ENCODE measurements at places on chromosomes 4 and X.

DNA sequence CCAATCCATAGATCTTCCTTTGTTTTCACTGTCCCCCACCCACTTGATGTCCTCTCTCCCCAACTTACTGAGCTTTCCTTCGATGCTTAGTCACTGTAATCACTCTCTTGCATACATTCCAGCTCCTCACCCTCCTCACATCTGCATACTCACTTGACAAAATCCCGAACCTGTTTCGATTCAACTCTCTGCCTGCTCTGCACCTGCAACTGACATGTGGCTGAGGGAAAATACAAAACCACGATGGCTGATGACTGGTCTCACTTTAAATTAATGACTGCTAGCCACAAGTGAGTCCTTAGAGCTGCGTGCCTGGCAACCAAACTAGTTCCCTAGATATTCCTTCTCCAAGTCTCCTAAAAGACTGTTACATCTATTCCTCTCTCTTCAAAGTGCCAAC is 70.4 kb upstream of the FHL1 start:
- no peaks in the 10 kb centered on the region for H3K36me3 ChIP-seq
- no peak overlapping the region for H3K4me3 ChIP-seq

DNA sequence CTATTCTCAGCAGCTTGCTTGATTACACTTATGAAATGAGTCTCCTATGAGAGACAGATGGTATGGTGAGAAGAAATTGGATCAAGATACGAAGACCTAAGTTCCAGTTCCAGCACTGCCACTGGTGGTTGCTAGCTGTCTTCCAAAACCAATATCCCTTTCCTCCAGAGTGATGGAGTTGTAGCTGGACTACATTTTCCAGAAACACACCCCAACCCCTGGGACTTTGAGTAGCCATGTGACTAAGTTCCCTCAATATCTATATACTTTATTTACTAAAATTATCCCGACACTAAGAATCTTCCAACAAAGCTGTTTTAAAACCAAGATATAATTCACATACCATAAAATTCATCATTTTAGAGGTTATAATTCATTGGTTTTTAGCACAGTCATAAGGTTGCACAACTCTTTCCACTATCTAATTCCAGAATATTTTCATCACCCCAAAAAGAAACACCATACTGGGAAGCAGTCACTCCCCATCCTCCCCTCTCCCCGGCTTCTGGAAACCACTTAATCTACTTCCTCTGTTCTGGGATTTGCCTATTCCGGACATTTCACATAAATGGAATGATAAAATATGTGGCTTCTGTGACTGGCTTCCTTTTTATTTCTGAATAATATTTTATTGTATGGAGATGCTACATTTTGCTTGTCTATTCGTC is 118.0 kb downstream of the MANBA start:
- H3K27ac ChIP-seq: no peak overlapping the region
- peak; percentile 63 for DNase-seq
- H3K27me3 ChIP-seq: no peaks in the 10 kb centered on the region
- no peak overlapping the region for H3K4me3 ChIP-seq
- peaks cover 18% of the 10 kb centered on the region for H3K4me1 ChIP-seq

DNA sequence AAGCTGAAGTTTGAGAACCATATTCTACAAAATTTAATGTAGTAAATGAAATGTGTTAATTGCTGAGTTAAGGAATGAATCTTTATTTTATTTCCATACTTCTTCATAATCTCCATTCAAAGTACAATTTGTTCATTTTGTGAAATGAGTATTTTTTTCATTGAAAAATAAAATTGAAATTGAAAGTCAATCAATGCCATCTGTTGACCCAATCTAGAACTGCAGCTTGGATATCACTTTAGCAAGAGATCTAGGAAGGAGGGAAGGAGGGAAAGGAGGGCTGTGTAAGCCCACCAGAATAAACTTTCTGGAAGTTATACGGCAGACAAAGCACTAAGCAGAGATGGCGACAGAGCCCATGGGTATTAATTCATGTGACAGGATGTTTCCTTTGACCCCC is 128.4 kb downstream of the ZMAT1 start:
- H3K36me3 ChIP-seq: no peaks in the 10 kb centered on the region
- no peaks in the 10 kb centered on the region for H3K4me1 ChIP-seq
- no peak overlapping the region for H3K4me3 ChIP-seq
- DNase-seq: peak; percentile 1
- no peaks in the 10 kb centered on the region for H3K27me3 ChIP-seq

- no peak overlapping the region for H3K4me3 ChIP-seq
- no peak for DNase-seq
- no peaks in the 10 kb centered on the region for H3K27me3 ChIP-seq
- H3K4me1 ChIP-seq: no peaks in the 10 kb centered on the region
- H3K27ac ChIP-seq: no peak overlapping the region
These were observed 1.3 kb downstream of the SYP start for GRCh38 chrX:49198540-49199314.

- DNase-seq: no peak
- H3K4me3 ChIP-seq: peak within 1 kb of the TSS; percentile 28
These were observed at the start of gene ZFP92 for GRCh38 chrX:153411255-153411987. TSS of gene ZFP92 (plus strand) at chrX:153411472. CDS start at chrX:153418323, 6,851 bp downstream.

GRCh38 chr4:186643501-186644310 is 80.0 kb downstream of the FAT1 start:
- peaks cover 17% of the 10 kb centered on the region for H3K36me3 ChIP-seq
- H3K27ac ChIP-seq: peak overlapping the region; percentile 28
- peak; percentile 68 for DNase-seq
- H3K27me3 ChIP-seq: no peaks in the 10 kb centered on the region

DNA sequence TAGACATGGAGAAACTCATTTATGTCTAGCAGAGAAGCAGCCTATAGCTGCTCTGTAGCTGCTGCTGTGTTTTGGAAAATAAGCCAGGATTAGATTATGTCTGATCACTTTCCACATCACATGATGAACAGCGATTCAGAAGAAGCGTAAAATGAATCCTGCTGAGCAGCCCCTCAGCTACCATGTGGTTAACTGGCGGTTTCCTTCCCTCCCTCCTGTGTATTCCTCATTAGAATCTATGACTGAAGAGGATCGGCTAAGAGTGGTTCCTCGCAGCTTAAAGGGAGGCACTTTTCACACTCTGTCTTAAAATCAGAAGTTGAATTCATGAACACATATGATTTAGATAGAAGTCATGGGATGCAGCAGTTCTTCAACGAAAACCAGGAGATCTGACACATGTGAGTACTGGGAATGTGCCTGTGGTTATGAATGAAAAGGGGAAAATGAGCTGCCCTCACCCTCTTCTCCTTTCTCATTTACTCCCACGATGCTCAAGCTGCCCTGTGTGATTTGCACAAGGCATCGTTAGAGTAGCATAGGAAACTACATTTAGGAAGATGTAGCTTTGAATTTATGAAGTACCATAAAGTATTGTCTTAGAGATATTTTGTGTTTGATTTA is at the start of gene PPEF1:
TSS of gene PPEF1 (plus strand) at position 220 of the 624 bp plus-strand sequence. CDS start at position 356, 136 bp downstream.
- DNase-seq: no peak
- H3K36me3 ChIP-seq: no peaks in the 10 kb centered on the region
- no peaks in the 10 kb centered on the region for H3K27me3 ChIP-seq
- peaks cover 3% of the 10 kb centered on the region for H3K4me1 ChIP-seq
- no peak within 1 kb of the TSS for H3K27ac ChIP-seq
- H3K4me3 ChIP-seq: no peak within 1 kb of the TSS

- H3K36me3 ChIP-seq: no peaks in the 10 kb centered on the region
- peak; percentile 17 for DNase-seq
- no peaks in the 10 kb centered on the region for H3K27me3 ChIP-seq
- H3K4me1 ChIP-seq: no peaks in the 10 kb centered on the region
- H3K27ac ChIP-seq: no peak overlapping the region
These were observed 30.1 kb downstream of the NEIL3 start for GRCh38 chr4:177339477-177340374.

DNA sequence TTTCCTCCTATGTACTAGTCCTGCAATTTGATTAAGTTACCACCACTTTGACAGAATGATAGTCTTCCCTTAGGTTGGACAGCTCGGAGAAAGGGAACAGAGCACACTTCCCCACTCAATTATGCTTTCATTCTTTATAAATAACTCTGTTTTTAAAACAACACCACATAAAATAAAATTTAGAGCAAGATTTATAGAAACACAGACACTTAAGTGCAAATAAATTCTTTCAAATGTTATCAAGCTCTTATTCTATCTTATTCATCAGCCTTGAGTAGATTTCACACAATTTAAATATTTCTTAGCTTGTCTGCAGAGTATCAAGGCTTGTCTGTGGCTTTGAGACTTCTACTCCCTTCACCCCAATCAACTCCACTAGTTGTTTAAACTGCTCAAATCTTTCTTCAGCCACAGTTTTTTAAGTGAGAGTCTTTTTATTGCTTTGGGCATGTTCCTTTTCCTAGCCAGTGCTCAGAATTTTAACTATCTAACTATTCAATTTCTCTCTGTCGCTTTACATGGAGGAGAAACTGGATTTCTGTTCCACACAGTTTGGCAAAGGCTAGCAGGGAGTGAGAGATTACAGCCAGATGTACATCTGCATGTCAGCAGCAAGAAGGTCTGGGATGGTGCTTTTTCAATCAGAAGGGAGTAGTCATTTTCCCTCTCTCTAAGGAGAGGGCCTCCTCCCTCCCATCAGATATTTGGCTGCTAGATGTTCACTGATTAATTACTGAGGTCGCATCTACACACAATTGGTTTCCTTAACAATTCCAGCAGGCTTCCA is 53.1 kb upstream of the PLAC1 start:
- no peak for DNase-seq
- no peak overlapping the region for H3K4me3 ChIP-seq
- H3K27ac ChIP-seq: no peak overlapping the region
- no peaks in the 10 kb centered on the region for H3K4me1 ChIP-seq
- no peaks in the 10 kb centered on the region for H3K36me3 ChIP-seq

DNA sequence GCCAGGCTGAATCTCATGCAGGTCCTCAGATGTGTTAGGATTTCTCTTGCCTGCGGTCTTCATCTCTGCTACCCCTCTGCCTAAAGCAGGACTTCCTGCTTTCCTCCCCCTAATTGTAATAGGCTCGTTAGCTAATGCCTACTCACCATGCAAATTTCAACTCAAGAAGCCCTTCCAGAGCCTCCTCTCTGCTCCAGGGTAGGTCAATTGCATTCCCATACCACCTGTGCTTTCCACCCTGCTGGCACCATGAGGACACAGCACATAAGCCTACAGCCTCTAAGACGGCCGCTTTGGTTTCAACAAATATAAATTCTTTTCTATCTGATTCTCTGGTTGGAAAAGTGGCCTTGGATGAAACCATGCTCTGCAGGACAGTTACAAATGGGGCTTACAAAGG is 93.9 kb downstream of the QDPR start:
- H3K4me1 ChIP-seq: no peaks in the 10 kb centered on the region
- H3K27me3 ChIP-seq: no peaks in the 10 kb centered on the region
- no peak for DNase-seq
- no peaks in the 10 kb centered on the region for H3K36me3 ChIP-seq
- no peak overlapping the region for H3K4me3 ChIP-seq

- no peaks in the 10 kb centered on the region for H3K36me3 ChIP-seq
- no peak for DNase-seq
- no peak overlapping the region for H3K4me3 ChIP-seq
- H3K4me1 ChIP-seq: no peaks in the 10 kb centered on the region
- no peak overlapping the region for H3K27ac ChIP-seq
These were observed 34.2 kb downstream of the CCDC158 start for GRCh38 chr4:76386566-76387305.

- no peaks in the 10 kb centered on the region for H3K27me3 ChIP-seq
- H3K36me3 ChIP-seq: no peaks in the 10 kb centered on the region
- no peaks in the 10 kb centered on the region for H3K4me1 ChIP-seq
- H3K4me3 ChIP-seq: no peak overlapping the region
These were observed 46.0 kb upstream of the TMPRSS11F start for GRCh38 chr4:68175562-68176155.

DNA sequence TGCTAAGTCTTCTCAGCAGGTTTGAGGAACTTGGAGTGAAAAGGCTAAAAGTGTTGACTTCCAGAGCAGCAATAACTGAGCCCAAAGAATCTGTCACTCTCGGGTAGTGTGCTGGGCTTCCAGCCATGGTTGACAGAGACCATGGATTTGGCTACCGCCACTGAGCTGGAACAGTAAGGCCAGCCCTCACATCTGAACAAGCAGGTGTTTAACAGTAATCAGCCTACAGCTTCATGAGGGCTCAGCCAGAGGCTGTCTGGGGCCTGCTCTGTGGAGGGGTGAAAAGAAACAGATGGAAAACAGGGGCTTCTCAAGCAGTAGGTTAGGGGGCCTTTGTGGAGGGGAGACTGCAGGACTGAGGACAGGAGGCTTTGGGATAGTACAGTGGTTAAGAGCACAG is 14.9 kb downstream of the RASL11B start:
- H3K27me3 ChIP-seq: no peaks in the 10 kb centered on the region
- H3K4me3 ChIP-seq: no peak overlapping the region
- no peak for DNase-seq
- no peak overlapping the region for H3K27ac ChIP-seq

GRCh38 chrX:133542476-133542875 is 127.2 kb upstream of the GPC4 start:
- no peak overlapping the region for H3K4me3 ChIP-seq
- H3K36me3 ChIP-seq: no peaks in the 10 kb centered on the region
- peaks cover 2% of the 10 kb centered on the region for H3K4me1 ChIP-seq

GRCh38 chr4:76280488-76281441 is 25.8 kb upstream of the STBD1 start:
- H3K27me3 ChIP-seq: peaks cover 4% of the 10 kb centered on the region
- H3K36me3 ChIP-seq: no peaks in the 10 kb centered on the region
- no peak overlapping the region for H3K27ac ChIP-seq

DNA sequence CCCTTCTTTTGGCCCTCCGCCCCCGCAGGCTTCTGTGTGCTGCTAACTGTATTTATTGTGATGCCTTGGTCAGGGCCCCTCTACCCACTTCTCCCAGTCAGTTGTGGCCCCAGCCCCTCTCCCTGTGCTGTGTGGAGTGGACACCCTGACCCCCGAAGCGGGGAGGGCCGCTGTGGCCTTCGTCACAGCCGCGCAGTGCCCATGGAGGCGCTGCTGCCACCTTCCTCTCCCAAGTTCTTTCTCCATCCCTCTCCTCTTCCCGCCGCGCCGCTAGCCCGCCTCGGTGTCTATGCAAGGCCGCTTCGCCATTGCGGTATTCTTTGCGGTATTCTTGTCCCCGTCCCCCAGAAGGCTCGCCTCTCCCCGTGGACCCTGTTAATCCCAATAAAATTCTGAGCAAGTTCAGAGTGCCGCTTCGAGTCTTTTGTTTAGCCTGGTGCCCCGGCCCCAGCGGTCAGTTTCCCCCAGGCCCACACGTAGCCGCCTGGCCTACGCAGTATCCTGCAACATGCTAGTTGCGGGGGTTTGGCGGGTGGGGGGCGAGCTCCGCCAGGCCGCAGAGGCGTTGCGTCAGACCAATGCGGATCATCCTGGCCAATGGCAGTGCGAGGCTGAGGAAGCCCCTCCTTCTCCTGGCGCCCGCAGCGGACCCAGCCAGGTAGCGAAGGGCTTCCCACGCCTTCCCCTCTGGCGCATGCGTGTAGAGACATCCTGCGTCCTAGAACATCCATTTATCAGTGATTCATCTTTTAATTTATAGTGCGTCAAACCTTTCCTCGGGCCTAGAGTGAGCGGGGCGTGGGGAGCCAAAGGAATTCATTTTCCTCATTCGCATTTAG is 5.6 kb upstream of the KANTR start:
- DNase-seq: peak; percentile 76
- peak overlapping the region; percentile 86 for H3K27ac ChIP-seq
- H3K36me3 ChIP-seq: peaks cover 10% of the 10 kb centered on the region
- peak overlapping the region; percentile 61 for H3K4me3 ChIP-seq
- peaks cover 18% of the 10 kb centered on the region for H3K4me1 ChIP-seq

- DNase-seq: no peak
- H3K36me3 ChIP-seq: no peaks in the 10 kb centered on the region
- H3K27me3 ChIP-seq: peaks cover 2% of the 10 kb centered on the region
- no peak overlapping the region for H3K4me3 ChIP-seq
- H3K27ac ChIP-seq: no peak overlapping the region
- no peaks in the 10 kb centered on the region for H3K4me1 ChIP-seq
These were observed 97.9 kb upstream of the ADAMTS3 start for GRCh38 chr4:72666910-72667309.
